ENCODE measurements at places on chromosomes 7 and 10. TPM values are rescaled to one million over a fixed set of nuclear protein-coding genes. Genes with fewer than 3 reads are reported as not detected.

The MIOS gene
- 60.7 TPM for total RNA-seq

The NAT16 gene
- total RNA-seq: not detected

GRCh38 chr7:133709036-133709880, 417.9 kb upstream of the LRGUK start:
- H3K4me3 ChIP-seq: no peak overlapping the region
- H3K4me1 ChIP-seq: peaks cover 20% of the 10 kb centered on the region
- DNase-seq: no peak
- no peaks in the 10 kb centered on the region for H3K36me3 ChIP-seq
- H3K27ac ChIP-seq: no peak overlapping the region

- H3K4me1 ChIP-seq: peaks cover 20% of the 10 kb centered on the region
- DNase-seq: no peak
- H3K36me3 ChIP-seq: peaks cover 8% of the 10 kb centered on the region
- peaks cover 70% of the 10 kb centered on the region for H3K27me3 ChIP-seq
- no peak overlapping the region for H3K27ac ChIP-seq
Observed at GRCh38 chr10:100651916-100652315, 93.5 kb upstream of the PAX2 start.

- H3K36me3 ChIP-seq: peaks cover 2% of the 10 kb centered on the region
- H3K4me3 ChIP-seq: no peak overlapping the region
- no peak for DNase-seq
- no peak overlapping the region for H3K27ac ChIP-seq
Observed at GRCh38 chr10:101672536-101672935, 22.4 kb downstream of the FBXW4 start.

- DNase-seq: no peak
- H3K4me1 ChIP-seq: no peaks in the 10 kb centered on the region
- H3K27ac ChIP-seq: no peak overlapping the region
- no peaks in the 10 kb centered on the region for H3K36me3 ChIP-seq
- no peaks in the 10 kb centered on the region for H3K27me3 ChIP-seq
Observed at GRCh38 chr10:106772957-106773356, 391.5 kb downstream of the SORCS1 start.

DNA sequence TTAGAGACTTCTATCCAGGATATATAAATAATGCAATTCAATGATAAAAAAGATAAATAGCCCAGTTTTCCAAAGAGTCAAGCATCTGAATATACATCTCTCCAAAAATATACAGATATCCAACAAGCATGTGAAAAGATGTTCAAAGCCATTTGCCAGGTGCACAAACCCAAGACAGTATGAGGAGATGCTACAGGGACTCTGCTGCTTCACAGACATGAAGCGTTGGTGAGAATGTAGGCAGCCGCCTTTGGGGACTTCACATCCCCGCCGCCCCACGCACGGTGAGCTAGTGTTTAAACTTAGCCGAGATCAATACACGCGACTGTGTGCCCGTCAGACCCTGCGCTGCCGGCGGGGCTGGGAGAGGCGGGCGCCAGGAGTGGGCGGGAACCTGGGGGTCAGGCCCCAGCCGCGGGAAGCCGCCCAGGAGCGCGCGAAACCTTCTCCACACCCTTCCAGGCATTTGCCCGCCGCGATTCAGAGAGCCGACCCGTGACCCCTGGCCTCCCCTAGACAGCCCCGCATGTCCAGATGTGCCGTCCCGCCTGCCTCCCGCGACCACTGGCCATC, 927 bp upstream of the ALOX5 start:
- H3K27me3 ChIP-seq: peaks cover 65% of the 10 kb centered on the region
- H3K36me3 ChIP-seq: no peaks in the 10 kb centered on the region
- H3K27ac ChIP-seq: no peak overlapping the region
- peak; percentile 23 for DNase-seq

DNA sequence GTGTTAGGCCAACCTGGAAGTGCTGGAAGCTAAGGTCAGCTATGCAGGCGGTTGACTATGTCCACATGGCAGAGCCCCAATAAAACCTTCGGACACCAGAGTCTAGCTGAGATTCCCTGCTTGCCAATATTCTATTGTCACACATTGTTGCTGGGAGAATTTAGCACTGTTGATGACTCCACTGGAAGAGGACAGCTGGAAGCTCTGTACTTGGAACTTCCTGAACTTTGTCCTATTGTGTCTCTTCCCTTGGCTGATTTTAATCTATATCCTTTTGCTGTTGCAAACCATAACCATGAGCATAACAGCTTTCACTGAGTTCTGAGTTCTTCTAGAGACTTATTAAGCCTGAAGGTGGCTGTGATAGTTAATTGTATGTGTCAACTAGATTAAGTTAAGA, 12.0 kb downstream of the XRCC2 start:
- H3K4me1 ChIP-seq: no peaks in the 10 kb centered on the region
- no peak for DNase-seq
- H3K27ac ChIP-seq: no peak overlapping the region
- no peaks in the 10 kb centered on the region for H3K36me3 ChIP-seq
- H3K27me3 ChIP-seq: no peaks in the 10 kb centered on the region

DNA sequence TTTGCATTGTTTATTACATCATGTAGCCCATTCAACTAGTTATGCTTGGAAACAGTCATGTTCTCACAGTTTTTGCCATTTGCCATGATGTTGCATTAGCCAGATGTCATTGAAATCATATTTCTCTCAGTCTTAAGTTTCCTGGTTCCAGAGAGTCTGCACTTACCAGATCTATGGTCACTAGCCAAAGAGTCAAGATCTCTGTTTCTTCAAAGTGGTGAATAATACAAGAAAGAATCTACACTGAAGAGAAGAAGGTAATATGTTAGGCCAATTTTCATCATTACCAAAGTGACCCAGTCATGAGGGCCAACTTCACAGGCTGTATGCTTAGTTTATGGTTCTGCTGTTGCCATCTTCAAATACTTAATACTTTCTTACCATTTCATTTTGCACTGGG, 89.0 kb upstream of the PHYHIPL start:
- DNase-seq: no peak
- H3K27me3 ChIP-seq: no peaks in the 10 kb centered on the region
- no peak overlapping the region for H3K4me3 ChIP-seq
- H3K4me1 ChIP-seq: no peaks in the 10 kb centered on the region
- no peak overlapping the region for H3K27ac ChIP-seq

DNA sequence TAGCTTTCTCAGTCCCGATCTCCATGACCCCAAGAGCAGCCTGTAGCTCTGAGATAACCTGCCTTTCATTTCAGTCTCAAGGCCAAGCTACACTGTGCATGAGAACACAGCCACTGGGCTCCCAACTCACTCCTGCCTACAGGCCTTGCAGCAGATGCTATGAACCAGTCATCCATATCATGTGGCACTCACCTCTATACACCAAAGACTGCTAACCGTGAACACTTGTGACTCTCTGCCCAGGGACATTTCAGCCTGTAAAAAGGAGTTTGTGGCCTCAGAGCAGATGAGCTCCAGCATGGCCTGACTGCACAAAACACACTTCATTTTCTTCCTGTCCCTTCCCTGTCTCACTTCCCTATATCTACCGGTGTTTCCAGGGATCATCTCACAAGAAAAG, 56.9 kb upstream of the NPY start:
- no peak overlapping the region for H3K27ac ChIP-seq
- no peak overlapping the region for H3K4me3 ChIP-seq
- no peak for DNase-seq
- H3K4me1 ChIP-seq: peaks cover 16% of the 10 kb centered on the region

GRCh38 chr10:15088428-15089261, at the start of gene ACBD7:
Gene ACBD7, minus strand, starts transcription at chr10:15088776. Its CDS starts 48 bp downstream, at chr10:15088728.
- H3K27me3 ChIP-seq: no peaks in the 10 kb centered on the region
- no peaks in the 10 kb centered on the region for H3K36me3 ChIP-seq
- H3K4me3 ChIP-seq: peak within 1 kb of the TSS; percentile 82
- peak; percentile 89 for DNase-seq
- H3K27ac ChIP-seq: no peak within 1 kb of the TSS

- H3K27me3 ChIP-seq: peaks cover 54% of the 10 kb centered on the region
- no peaks in the 10 kb centered on the region for H3K36me3 ChIP-seq
- peak overlapping the region; percentile 93 for H3K4me3 ChIP-seq
- H3K27ac ChIP-seq: no peak overlapping the region
- H3K4me1 ChIP-seq: peaks cover 8% of the 10 kb centered on the region
Observed at GRCh38 chr7:115477193-115477651, 553.3 kb downstream of the TFEC start.

All from activated T-cell treated with anti-CD3 and anti-CD28 coated beads, Interleukin-2, amount 50 U/mL, for 72 hours (primary cell).